ENCODE measurements at places on chromosomes 6 and 20.
A peak's percentile ranks its signal among the peaks of the same experiment; 100 is the strongest.

DNA sequence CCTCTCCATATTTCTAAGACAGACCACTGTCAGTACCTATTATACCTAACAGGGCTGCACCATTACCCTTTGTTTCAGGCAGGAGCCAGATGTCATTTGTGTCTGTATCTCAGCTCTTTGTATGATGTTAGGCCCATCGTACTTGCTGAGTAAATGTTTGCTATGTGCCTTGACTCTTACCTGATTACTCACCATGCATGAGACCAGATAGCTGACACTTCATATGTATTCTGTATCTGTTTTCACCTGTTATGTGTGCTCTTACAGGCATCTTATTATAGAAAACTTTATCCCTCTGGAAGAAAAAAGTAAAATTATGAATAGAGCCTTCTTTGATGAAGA is 31.7 kb upstream of the ASXL1 start:
- no peak for DNase-seq

- no peak for DNase-seq
Measured at GRCh38 chr6:30763155-30763617, 18.8 kb upstream of the IER3 start.

GRCh38 chr20:38139156-38139912 is 25.7 kb downstream of the TGM2 start:
- DNase-seq, result no peak

DNA sequence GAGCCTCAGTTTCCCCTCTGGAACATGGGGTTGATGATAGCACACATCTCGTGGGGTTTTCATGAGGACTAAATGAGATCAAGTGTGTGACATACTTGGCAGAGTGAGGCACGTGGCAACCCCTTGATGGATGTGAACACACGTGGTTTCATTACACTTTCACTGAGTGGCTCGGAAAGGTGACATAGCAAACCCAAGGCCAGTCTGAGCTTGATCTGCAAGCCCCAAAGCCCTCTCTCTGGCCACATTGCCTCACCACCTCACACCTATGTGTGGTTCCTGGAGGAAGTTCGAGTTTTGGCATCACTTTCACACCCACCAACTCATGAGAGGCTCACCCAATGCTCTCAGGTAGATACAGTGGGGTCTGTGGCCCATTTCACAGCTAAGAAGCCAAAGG is 60.0 kb downstream of the CPNE5 start:
- no peak for DNase-seq

GRCh38 chr20:12152996-12153395 is 235.3 kb downstream of the BTBD3 start:
- no peak for DNase-seq

DNA sequence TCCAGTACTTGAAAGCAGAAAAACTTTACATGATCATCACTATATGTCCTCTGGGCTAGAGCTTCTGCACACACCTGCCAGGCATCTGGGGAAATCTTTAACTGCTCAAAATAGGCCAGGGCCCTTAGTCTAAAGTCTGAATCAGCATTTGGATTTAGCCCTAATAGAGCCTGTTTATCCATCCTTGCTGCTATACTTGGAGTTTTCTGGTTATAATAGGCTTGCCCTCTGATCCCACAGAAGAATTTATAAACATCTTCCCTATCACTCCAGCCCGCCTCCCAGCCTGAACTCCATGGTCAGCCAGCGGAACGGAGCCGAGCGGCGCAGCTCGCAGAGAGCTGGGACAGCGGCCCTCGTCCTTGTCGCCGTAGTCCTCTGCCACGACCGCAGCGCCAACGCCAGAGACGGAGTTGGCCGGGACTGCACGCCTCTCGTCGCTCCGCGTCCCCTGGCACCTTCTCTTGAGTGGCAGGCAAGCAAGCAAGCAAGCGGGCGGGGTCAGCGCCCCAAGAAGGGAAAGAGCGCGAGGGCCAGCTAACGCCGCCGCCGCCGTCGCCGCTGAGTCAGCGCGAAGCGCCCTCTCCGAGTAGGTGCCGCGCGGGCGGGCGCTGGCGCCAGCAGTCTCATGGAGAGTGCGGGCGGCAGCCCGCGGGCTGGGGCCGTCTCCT is 25.4 kb upstream of the ASIP start:
- peak; percentile 66 for DNase-seq

DNA sequence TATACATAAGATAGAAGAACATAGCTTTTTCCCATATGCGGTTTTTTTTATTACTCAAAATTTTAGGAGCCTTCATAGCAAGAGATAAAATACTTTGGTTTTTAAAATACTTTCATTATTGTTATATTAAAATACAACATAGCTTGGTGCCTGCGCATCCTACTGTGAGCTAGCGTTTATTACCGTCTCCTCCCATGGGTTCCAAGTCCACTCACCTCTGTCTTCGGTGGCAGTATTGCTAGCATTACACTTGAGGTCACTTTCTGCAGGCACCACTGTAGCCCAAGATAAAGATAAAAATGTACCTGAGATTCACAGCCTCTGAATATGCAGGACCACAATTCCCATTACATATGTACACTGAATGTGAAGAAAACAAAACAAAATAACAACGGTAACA is 326.7 kb downstream of the TPBG start:
- DNase-seq, result no peak

- DNase-seq, result no peak
Measured at GRCh38 chr6:120938876-120939472, 395.3 kb downstream of the TBC1D32 start.

- DNase-seq, result no peak
Measured at GRCh38 chr20:51347831-51348230, 194.7 kb downstream of the NFATC2 start.

DNA sequence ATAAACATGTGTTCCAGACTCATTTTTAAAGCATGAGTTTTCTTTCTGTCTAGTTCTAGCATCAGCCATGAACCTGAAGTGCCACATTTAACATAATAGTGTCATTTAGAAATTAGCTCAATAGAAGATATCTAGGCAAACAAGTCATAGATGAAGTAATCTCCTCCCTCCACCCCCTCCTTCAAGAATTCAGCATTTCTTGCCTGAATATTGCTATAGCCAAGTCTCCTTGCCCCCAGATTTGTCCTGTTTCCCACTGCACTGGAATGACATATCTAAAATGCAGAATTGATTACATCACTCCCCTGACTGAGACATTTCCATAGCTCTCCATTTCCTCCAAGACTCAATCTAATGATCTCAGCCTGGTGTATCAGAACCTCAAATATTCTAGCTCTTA is 134.9 kb upstream of the BACH2 start:
- DNase-seq, result no peak

DNA sequence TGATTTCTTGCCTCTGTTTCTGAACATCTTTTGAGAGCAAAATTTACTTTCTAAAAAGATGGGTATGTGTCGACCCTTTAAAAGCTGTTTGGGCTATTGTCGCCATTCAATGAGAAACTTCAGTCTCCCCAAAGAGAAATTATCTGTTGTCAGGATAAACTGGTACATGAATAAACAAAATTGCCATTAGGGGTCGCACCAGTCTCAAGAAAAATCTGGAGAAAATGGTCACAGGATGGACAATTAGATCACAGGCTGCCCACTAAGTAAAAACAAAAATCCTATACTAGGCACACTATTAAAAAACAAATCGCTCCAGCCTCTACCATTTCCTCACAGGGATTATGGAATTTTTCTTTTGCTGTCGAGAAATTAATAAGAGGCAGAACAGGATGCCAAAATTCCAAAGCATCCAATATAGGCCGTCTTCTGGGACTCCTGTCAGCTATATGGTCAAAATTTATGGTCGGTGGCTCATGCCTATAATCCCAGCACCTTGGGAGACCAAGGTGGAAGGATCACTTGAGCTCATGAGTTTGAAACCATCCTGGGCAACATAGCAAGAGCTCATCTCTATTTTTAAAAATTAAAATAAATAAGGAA is 5.5 kb upstream of the HLA-E start:
- no peak for DNase-seq

DNA sequence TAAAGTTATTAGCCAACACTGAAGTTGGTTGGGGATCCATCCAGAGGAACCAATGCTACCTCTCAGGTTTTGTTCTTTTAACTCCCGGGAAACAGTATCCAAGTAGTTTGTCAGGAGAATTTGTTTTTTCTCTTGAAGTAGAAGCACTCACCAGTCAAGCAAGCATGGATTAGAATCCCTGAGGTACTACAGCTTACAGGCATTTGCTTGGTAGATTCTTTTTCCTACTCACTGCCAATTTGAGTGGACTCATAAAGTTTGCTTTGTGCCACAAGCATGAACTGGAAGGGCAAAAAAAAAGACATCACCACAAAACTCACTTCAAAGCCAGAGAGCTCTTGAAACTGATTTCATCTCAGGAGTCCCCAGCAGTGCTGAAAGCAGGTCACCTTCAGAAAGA is 167.4 kb downstream of the MBOAT1 start:
- no peak for DNase-seq

DNA sequence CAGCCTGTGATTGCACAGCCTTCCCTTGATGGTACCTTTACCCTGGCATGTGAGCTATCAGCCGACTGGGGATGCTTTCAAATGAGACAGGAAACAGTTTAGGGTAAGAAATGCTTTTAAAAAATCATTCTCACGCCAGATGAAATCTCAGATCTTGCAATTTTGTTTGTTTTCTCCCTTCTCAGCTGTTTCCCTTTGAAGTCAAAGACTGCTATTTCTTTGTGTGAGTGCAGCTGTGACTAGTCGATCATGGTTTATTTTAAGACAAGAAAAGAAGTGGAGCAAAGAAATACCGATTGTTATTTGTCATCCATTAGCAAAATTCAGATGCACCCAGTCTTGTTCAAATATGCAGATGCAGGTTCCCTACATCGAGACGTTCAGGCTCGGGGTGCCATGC is 489.7 kb downstream of the QKI start:
- DNase-seq, result no peak
